ENCODE measurements at places on chromosomes 6 and 20.

DNA sequence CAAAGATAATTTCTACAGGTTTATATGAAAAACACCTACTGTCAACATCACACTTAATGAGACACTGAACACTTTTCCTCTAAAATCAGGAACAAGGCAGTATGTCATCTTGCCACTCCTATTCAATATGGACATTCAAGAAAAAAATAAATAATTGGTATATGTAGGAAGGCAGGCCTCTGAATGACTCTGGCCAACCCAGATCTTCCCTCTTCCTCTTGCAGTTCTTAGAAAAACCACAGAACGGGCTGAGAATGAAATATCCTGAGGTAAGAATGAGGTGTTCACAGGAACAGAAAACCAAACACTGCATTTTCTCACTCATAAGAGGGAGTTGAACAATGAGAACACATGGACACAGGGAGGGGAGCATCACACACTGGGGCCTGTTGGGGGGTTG, 1207.2 kb upstream of the CITED2 start:
- no peak for DNase-seq

DNA sequence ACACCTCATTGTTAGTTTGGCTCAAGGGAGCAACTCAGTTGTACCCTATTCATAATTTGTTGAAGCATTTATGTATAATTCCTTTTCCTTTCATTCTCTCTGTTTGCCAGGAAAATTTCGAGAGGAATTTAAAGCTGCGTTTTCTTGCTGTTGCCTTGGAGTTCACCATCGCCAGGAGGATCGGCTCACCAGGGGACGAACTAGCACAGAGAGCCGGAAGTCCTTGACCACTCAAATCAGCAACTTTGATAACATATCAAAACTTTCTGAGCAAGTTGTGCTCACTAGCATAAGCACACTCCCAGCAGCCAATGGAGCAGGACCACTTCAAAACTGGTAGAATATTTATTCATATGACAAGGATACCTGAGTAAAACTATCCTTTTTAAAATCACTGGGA, 45.2 kb upstream of the GFRAL start:
- no peak for DNase-seq

DNA sequence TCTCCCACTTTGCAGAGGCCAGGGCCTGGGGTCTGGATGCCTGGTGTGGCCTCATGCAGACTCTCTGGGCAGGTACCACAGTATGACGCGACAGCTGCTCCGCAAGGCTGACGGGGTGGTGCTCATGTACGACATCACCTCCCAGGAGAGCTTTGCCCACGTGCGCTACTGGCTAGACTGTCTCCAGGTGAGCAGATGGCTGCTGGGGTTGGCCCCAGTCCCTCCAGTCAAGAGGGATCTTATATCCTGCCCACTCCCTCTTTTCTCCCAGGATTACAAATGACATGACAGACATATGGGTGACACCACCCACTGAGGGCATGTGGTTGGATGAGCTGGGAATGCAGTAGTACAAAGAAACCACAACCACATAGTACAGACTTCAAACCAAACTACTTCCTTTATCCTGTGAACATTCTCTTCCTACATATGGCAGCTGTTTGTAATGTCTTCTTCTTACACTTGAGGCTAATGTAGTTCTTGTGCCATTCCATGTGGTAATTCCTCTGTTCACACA, 29.9 kb downstream of the RAB44 start:
- no peak for DNase-seq

GRCh38 chr6:50845499-50846143, 26.9 kb downstream of the TFAP2B start:
- DNase-seq: no peak

GRCh38 chr6:117483645-117484016, 1.2 kb downstream of the DCBLD1 start:
- DNase-seq: peak; percentile 44

DNA sequence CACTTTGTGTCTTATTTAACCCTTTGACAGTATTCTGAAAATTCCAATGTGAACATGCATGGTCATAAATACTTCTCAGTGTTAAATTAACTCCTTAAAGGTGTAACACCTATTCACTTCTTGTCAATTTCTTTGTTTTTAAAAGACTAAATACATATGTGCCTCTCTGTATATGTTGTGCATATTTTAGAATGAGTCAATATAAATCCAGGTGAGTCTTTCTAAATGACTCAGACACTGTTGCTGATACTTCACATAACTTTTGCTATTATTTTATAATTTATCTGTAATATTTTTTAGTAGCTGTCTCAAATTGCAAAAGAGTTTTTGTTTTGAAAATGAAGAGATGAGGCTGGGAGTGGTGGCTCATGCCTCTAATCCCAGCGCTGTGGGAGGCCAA, 36.0 kb downstream of the TIAM2 start:
- no peak for DNase-seq

DNA sequence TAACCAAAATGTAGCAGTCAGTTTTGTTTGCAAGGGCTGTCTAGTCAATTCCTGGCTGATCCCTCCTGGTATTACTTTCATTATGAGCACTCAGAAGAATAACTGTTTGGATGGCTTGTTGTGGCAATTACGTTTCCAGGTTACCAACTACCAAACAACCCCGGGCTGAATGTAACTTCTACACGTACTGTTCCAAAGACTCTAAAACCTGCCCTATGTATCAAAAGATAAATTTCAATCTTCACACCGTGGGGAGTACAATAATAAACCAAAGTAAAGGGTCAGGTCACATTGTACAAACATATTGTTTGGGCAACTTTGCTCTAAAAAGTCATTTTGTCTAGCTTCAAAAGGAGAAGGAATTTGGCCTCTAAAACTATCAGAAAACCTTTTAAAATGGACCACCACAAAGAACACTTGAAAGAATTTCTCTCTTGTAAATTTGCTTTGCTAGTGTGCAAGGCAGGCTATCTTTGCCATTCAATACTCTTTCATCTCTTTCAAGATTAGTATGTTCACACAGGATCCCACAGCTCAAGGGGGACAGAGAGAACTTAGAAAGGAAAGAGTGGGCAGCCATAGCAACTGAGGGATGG, 27.6 kb downstream of the DCDC2 start:
- DNase-seq: peak; percentile 99

- no peak for DNase-seq
Observed at GRCh38 chr20:23436681-23437080, 2.8 kb upstream of the CSTL1 start.

DNA sequence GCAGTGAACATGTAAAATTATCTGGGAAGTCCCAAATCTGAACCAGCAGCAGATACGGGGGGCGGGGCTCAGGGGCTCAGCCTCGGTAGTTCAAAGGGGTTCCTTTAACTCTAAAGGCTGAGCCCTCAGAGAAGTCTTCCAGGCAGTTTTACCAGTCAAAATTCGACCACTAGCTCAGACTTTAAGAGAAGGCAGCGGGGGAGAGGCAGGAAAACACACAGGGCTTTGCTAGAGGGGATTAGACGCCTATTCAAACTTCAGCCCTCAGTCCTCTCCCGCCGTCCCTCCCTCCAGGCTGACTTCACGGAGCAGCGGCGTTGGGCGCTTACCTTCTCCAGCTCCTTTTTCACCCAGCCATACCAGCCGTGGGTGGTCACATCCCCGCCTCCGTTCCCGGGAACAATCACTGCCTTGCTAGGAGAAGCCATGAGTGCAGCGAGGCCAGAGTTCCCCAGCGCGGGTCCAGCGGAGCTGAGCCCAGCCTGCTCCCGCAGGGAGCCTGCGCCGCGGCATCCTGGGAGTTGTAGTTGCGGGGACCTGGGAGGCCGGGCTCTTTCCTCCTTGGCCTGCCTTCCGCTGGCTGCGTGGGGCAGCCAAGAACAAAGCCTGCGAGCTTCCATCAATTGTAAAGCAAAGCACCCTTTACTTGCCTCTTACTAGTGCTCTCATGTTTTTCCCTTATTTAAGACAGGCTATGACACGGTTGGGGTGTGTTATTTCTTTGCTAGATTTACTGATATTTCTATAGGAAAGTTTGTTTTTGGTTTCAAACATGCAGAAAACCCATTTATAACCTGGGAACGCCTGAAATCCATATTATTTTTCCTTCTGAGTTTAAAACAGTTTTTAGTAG, at the start of gene RBBP9:
Gene RBBP9 (minus strand): TSS at position 486 of the 853 bp plus-strand sequence. CDS start 58 bp downstream, at position 428.
- DNase-seq: peak; percentile 84

- DNase-seq: peak; percentile 16
Observed at GRCh38 chr6:128807577-128807976, 75.4 kb upstream of the LAMA2 start.

DNA sequence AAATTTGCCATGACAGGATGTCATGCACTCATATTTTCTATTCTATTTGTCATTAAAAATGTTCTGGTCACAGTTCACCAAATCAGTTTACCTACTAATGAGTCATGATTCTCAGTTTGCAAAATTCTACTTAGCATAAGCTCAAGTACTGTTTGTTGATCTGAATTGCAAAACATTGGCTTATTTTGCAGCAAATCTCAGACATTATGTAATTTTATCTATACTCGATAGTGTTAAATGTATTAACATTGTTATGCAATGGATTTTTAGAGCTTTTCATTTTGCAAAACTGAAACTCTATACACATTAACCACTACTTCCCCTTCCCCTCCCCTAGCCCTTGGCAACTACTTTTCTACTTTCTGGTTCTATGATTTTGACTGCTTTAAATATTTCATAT, 213.8 kb upstream of the ZFP64 start:
- DNase-seq: no peak

DNA sequence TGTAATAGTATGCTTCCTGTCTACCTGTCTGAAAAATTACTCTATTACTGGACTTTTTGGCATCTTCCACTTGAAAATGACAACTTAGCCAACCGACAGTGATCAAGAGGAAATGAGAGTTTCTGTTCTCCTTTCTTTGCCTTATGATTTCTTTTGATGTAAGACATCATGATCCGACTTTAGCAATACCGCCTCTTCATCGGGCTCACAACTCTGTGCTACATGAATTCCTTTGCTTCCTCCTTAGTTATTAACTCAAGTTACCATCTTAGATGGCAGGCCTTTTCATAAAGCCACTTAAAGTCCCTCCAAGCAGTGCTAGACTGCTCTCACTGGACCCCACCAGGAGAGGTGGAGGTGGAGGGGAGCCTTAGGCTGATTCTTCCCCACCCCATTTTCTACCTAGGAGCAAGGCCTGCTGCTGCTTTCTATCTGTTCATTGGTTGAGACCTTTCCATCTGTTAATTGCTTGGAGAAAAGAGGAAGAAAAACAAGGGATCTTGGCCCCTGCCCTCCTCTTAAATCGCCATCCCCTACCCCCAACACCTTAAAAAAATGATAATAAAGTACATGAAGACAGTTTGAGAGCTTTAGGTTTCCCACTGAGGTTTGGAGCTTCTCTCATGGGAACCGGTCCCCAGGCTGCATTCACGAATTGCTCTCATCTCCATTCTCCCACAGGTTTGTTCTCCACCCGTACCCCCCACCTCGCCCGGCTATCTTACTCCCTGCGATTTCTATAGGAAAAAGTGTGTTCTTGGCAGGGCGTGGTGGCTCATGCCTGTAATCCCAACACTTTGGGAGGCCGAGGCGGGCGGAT, 21.6 kb upstream of the MCM3 start:
- DNase-seq: no peak

- DNase-seq: no peak
Observed at GRCh38 chr6:165658395-165659058, 4.5 kb downstream of the PDE10A start.

- no peak for DNase-seq
Observed at GRCh38 chr6:154257067-154257466, 99.5 kb downstream of the IPCEF1 start.

- no peak for DNase-seq
Observed at GRCh38 chr6:24927985-24928745, 7.6 kb downstream of the RIPOR2 start.

GRCh38 chr6:119676961-119677360, 327.4 kb upstream of the MAN1A1 start:
- DNase-seq: no peak

GRCh38 chr20:58020656-58021454, 207.6 kb downstream of the ANKRD60 start:
- DNase-seq: no peak

DNA sequence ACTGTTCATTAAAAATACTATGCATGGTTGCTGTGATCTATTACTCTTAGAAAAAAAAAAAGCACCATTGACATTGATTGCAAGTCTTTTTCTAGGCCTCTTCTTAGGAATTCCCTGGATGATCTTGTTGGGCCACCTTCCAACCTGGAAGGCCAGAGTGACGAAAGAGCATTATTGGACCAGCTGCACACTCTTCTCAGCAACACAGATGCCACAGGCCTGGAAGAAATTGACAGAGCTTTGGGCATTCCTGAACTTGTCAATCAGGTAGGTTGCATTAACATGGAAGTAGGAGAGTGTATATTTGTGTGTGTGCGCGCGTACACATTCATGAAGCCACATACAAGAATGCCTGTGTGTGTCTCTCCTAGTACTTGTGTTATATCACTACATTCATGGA, 140.4 kb downstream of the NCOA3 start:
- DNase-seq: no peak

GRCh38 chr20:45095805-45096238, 5.1 kb downstream of the KCNS1 start:
- peak; percentile 69 for DNase-seq

DNA sequence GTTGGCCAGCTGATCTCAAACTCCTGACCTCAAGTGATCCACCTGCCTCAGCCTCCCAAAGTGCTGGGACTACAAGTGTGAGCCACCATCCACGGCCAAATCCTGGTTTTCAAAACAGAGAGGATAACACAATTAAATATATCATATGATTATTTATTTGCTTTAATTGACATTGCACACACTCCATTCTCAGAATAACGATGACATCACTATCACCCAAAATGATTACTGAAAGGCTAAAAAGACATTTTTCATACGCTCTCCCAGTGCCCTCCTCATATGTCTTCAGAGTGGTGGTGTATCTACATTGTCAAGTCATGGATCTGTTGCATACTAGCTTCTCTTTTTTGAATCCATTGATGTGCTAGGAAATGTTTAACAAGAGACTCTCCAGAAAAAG, 18.5 kb upstream of the CEP43 start:
- DNase-seq: no peak

GRCh38 chr6:100691972-100692371, 189.2 kb downstream of the ASCC3 start:
- no peak for DNase-seq

GRCh38 chr20:61295682-61296628, 43.9 kb downstream of the CDH4 start:
- no peak for DNase-seq

- no peak for DNase-seq
Observed at GRCh38 chr20:37233548-37234253, 27.9 kb downstream of the GHRH start.

- DNase-seq: no peak
Observed at GRCh38 chr6:146355521-146356100, 188.0 kb upstream of the RAB32 start.

DNA sequence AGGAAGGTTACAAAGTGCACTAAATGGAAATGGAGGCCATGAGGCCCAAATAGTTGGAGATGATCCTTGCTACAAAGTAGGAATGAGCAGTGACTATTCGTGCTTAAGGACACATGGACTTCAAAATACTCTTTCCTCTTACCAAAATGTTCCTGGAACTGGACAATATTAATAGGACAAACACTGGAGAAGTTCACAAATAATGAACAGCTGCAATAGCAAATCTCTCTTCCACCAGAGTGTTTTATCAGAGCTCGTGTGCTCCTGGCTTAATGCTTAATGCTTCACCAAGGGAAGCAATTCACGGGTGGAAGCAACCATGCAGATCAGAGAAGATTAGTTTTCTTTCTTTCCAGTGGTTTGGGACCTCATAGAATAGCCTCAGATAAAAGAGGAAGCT, 435.4 kb downstream of the BCKDHB start:
- DNase-seq: no peak

Data from HepG2 (cell line).